ENCODE measurements at places on chromosomes 4 and X. TPM values are rescaled to one million over a fixed set of nuclear protein-coding genes. Genes with fewer than 3 reads are reported as not detected.

Gene SLC7A11
- 30.0 TPM for total RNA-seq

Gene PDE5A
- total RNA-seq, result 48.7 TPM

Gene GLRB
- total RNA-seq, result 21.6 TPM

Gene DGAT2L6
- total RNA-seq, result not detected

Gene RASSF6
- total RNA-seq, result 0.09 TPM

Gene ARMCX4
- total RNA-seq, result 22.4 TPM

Gene P2RY8
- total RNA-seq, result 0.09 TPM

DNA sequence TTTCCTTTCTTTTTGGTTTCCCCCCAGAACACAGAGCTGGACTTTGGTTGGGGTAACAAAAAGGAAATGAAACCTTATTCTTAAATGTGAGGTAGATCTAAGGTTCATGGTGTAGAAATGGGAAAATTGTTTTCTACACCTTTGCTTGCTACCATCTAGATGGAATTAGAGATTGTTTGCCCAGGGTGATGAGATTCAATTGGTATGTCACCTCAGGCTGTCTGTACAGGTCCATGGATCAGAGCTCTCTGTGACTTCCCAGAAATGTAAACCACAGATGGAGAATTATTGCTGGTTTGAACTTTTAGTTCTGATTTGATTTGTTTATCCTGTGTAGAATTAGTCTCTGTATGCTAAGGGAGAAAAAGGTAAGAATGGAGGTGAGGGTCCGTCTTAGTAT lies 146.7 kb downstream of the PCDH7 start:
- no peak for DNase-seq

GRCh38 chrX:136867096-136867491 lies 13.4 kb downstream of the RBMX start:
- DNase-seq, result no peak

GRCh38 chrX:136662104-136662503 lies 14.1 kb downstream of the CD40LG start:
- no peak for DNase-seq

GRCh38 chr4:9898596-9899305 lies 117.3 kb downstream of the DRD5 start:
- no peak for DNase-seq

DNA sequence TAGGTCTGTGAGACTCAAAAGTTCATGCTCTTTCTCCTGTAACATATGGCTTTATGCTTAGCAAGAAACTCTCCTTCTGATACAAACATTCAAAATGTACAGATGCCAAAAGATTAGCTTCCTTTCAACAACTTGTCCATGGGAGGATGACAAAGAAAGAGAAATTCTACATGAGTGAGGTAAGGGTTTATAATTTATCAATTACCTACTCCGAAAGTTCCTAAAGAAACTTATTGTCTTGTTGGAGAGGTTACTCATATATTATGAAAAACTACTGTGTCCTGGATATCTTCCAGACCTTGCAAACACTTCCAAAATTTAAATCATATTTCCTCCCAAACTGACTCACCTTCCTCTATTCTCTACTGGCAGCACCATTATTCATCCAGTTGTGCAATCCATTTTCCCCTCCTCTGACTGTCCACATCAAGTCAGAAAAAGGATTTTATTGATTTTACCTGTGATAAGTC lies 65.1 kb downstream of the ENPEP start:
- DNase-seq, result no peak

DNA sequence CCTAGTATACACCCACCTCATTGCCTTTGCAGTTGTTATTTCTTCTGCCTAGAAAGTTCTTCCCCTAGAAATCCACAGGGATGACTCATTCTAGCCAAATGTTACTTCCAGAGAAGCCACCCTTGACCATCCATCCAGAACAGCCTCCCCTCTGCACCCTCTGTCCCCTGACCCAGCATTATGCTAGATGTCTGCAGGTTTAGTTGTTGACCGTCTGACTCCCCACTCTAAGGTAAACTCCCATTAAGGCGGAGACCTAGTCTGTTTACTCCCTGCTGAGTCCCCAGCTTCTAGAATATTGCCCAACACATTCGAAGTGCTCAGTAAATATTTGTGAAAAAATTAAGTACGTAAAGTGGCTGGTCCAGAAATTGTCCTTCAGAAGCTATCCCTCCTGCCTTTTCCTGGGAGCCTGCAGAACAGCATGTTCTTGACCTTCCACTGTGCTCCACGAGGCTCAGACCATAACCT lies 11.0 kb downstream of the SRD5A3 start:
- no peak for DNase-seq

DNA sequence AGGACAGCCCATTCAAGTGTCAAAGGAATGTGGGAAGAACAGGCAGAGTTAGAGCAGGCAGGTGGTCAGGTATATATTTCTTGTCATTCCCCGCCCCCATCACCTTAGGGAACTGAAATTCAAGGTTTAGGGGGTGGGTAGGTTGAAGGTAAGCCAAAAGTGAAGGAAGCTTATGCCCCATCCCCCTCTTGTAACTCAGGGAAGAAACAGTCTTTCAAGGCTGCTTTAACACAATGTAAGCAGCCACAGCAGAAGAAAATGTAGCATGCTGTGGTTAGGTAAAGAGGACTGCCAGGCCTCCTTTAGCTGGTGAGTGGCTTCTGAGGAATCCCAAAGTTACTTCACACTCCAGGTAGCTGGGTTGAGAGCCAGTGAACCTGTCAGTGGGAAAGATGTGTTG lies 122.3 kb downstream of the RS1 start:
- DNase-seq, result no peak

GRCh38 chrX:99078301-99078700 lies 1331.8 kb downstream of the PCDH19 start:
- DNase-seq, result no peak

GRCh38 chr4:62156205-62156604 lies 956.1 kb downstream of the ADGRL3 start:
- no peak for DNase-seq

DNA sequence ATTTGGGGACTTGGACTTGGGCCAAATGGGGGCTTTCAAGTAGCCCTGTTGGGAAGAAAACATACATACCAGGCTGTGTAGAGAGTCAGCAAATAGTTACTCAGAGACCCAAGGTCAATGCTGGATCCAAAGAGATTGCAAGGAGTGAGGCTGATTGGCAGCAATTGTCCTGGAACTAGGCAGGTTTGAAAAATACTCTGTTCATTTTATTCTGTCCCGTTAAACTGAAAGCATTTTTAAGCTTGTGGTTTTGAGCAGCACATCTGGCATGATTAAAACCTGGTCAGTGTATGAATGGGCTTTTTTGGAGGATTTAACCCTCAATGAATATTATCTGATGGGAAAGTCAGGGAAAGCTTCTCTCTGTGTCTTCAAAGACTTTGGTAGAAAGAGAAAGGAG lies 294.3 kb upstream of the BOD1L1 start:
- no peak for DNase-seq

DNA sequence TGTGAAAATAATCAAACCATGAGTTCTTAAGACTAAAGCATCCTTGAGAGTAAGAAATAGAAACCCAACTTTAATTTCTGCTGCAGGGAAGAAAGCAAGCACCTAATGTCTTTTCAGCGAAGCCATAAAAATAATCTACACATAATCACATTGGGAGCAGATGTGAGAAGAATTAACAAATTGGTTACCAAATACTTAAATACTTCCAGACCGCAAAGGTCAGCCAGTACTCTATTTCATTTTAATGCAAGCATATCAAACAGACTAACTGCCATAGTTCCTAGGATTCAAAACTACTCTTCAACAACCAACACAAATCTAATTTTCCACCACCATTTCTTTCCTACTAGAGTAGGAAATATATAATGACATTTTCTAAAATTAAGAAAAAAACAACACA lies 144.8 kb upstream of the SLIT2 start:
- DNase-seq, result no peak
